Diencephalon (tissue), 1 donor: ENCODE measurements at places on chromosomes 5 and 9. TPM values are rescaled to one million over a fixed set of nuclear protein-coding genes. Genes with fewer than 3 reads are reported as not detected.

KCNMB1 gene
- total RNA-seq = 0.23 TPM

PCDHB9 gene
- total RNA-seq = 9.2 TPM

ABCA1 gene
- total RNA-seq = 32.5 TPM

DMRTA1 gene
- 0.92 TPM for total RNA-seq

LRRC26 gene
- total RNA-seq = not detected

ERP44 gene
- 29.3 TPM for total RNA-seq
